ENCODE measurements at places on chromosomes 7 and 10.
A peak's percentile ranks its signal among the peaks of the same experiment; 100 is the strongest.

DNA sequence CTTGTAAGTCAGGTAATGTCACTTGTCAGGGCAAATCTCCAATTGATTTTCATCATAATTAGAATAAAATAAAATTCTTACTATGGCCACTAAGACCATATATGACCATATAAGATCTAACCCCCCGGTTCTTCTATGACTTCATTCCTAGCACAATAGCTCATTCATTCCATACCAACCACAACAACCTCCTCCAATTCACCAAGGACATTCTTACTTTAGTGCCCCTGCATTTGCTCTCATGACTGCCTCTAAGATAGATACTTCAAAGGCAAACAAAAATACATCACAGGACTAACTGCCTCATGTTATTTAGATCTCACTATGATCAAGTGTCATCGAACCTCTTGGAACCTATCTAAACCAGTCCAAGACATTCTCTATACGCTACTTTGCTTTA lies 90.8 kb downstream of the SNX13 start:
- no peaks in the 10 kb centered on the region for H3K27me3 ChIP-seq
- H3K27ac ChIP-seq = no peak overlapping the region
- peaks cover 9% of the 10 kb centered on the region for H3K36me3 ChIP-seq
- no peak for DNase-seq
- H3K4me1 ChIP-seq = no peaks in the 10 kb centered on the region

DNA sequence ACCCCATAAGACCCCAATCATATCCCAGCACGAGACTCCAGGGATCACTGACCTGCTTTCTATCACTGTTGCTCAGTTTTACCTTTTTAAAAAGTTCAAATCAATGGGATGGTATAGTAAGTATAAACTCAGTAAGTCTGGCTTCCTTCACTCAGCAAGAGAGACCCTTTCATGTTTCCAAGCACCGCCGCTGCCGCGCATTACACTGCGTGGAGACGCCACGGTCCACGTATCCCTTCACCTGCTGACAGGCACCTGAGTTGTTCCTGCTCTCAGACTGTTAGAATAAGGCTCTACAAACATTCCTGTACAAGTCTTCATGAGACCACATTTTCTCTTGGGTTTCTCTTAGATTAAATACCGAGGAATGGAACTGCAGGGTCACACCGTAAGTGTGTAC lies 28.3 kb downstream of the MAD1L1 start:
- DNase-seq = no peak
- no peaks in the 10 kb centered on the region for H3K27me3 ChIP-seq
- peaks cover 44% of the 10 kb centered on the region for H3K36me3 ChIP-seq
- H3K27ac ChIP-seq = no peak overlapping the region

DNA sequence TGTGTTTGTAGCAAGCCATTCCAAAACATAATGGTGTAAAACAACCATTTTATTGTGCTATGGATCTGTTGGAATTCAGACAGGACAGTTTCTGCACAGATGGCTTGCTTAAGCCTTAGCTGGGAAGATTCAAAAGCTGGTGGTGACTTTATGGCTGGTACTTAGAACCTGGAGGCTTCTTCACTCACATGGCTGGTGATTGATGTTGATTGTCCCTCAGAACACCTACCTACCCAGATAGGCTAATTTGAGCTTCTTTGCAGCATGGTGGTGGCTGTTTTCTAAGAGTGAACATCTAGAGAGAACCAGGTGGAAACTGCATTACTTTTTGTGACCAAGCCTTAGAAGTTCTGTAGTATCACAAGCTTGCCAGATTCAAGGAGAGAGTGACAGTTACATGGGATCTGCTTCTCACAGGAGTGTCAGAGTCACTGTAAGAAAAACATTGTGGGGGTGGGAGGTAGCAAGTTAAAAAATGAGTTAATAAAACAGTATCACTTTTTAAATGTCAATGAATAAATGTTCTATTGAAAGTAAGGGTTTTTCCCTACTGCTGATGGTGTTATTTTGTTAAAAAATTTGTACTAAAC lies 7.1 kb downstream of the R3HCC1L start:
- no peak overlapping the region for H3K4me3 ChIP-seq
- H3K27me3 ChIP-seq = no peaks in the 10 kb centered on the region
- peaks cover 2% of the 10 kb centered on the region for H3K4me1 ChIP-seq
- H3K27ac ChIP-seq = no peak overlapping the region

- no peaks in the 10 kb centered on the region for H3K4me1 ChIP-seq
- DNase-seq = no peak
- no peak overlapping the region for H3K4me3 ChIP-seq
- peaks cover 9% of the 10 kb centered on the region for H3K36me3 ChIP-seq
- no peak overlapping the region for H3K27ac ChIP-seq
Observed at GRCh38 chr10:13790196-13790595, 203.4 kb downstream of the PRPF18 start.

GRCh38 chr10:60414877-60415585 lies 25.4 kb upstream of the ANK3 start:
- peaks cover 8% of the 10 kb centered on the region for H3K27me3 ChIP-seq
- DNase-seq = peak; percentile 38
- H3K36me3 ChIP-seq = no peaks in the 10 kb centered on the region
- H3K4me3 ChIP-seq = no peak overlapping the region
- H3K4me1 ChIP-seq = peaks cover 2% of the 10 kb centered on the region

GRCh38 chr10:88901984-88902789 lies 22.1 kb downstream of the STAMBPL1 start:
- no peaks in the 10 kb centered on the region for H3K27me3 ChIP-seq
- no peak for DNase-seq
- H3K27ac ChIP-seq = no peak overlapping the region
- peaks cover 3% of the 10 kb centered on the region for H3K36me3 ChIP-seq
- H3K4me1 ChIP-seq = no peaks in the 10 kb centered on the region

GRCh38 chr10:91357497-91357896 lies 52.6 kb upstream of the HECTD2 start:
- no peak overlapping the region for H3K27ac ChIP-seq
- no peak for DNase-seq
- no peaks in the 10 kb centered on the region for H3K4me1 ChIP-seq
- H3K27me3 ChIP-seq = no peaks in the 10 kb centered on the region
- no peaks in the 10 kb centered on the region for H3K36me3 ChIP-seq

GRCh38 chr10:48684792-48685623 lies at the start of gene WDFY4:
WDFY4 (plus strand) TSS chr10:48684873; CDS start chr10:48709733, 24,860 bp downstream.
- no peaks in the 10 kb centered on the region for H3K4me1 ChIP-seq
- H3K36me3 ChIP-seq = no peaks in the 10 kb centered on the region
- H3K27ac ChIP-seq = no peak within 1 kb of the TSS
- no peak within 1 kb of the TSS for H3K4me3 ChIP-seq
- DNase-seq = no peak

GRCh38 chr7:128191136-128191844 lies 49.8 kb upstream of the LEP start:
- no peak overlapping the region for H3K4me3 ChIP-seq
- H3K36me3 ChIP-seq = peaks cover 21% of the 10 kb centered on the region
- 0 out of 2 replicates have a peak, but pooled peaks cover 1% of the 10 kb centered on the region for H3K27me3 ChIP-seq
- DNase-seq = peak; percentile 15
- H3K4me1 ChIP-seq = no peaks in the 10 kb centered on the region

- peaks cover 3% of the 10 kb centered on the region for H3K27me3 ChIP-seq
- no peak overlapping the region for H3K27ac ChIP-seq
- no peaks in the 10 kb centered on the region for H3K36me3 ChIP-seq
Observed at GRCh38 chr7:51314726-51315125, 1.9 kb downstream of the COBL start.

GRCh38 chr7:134365341-134366054 lies 48.8 kb upstream of the SLC35B4 start:
- no peak overlapping the region for H3K27ac ChIP-seq
- H3K4me1 ChIP-seq = no peaks in the 10 kb centered on the region
- H3K36me3 ChIP-seq = no peaks in the 10 kb centered on the region
- H3K27me3 ChIP-seq = no peaks in the 10 kb centered on the region

DNA sequence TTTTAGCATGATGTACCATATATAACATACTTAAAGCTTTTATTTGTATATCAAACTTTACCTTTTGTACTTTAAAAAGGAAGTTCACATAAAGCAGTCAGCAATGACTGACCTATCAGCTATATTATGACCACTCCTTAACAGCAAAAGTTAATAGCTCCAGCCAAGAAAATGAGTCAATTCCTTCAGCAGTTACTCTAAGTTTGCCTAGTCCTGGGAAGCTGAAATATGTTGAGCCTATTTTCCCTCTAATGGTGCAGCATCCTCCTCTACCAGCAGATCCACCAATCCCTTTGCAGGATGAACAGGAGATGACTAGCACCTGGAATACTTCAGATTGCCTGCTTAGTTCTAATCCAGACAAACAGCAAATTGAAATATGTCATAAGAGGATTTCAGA lies 64.2 kb downstream of the CUL2 start:
- DNase-seq = no peak
- no peak overlapping the region for H3K4me3 ChIP-seq
- H3K27ac ChIP-seq = no peak overlapping the region
- no peaks in the 10 kb centered on the region for H3K4me1 ChIP-seq
- peaks cover 42% of the 10 kb centered on the region for H3K36me3 ChIP-seq
- no peaks in the 10 kb centered on the region for H3K27me3 ChIP-seq

GRCh38 chr7:25314094-25314730 lies 85.9 kb upstream of the NPVF start:
- no peak for DNase-seq

DNA sequence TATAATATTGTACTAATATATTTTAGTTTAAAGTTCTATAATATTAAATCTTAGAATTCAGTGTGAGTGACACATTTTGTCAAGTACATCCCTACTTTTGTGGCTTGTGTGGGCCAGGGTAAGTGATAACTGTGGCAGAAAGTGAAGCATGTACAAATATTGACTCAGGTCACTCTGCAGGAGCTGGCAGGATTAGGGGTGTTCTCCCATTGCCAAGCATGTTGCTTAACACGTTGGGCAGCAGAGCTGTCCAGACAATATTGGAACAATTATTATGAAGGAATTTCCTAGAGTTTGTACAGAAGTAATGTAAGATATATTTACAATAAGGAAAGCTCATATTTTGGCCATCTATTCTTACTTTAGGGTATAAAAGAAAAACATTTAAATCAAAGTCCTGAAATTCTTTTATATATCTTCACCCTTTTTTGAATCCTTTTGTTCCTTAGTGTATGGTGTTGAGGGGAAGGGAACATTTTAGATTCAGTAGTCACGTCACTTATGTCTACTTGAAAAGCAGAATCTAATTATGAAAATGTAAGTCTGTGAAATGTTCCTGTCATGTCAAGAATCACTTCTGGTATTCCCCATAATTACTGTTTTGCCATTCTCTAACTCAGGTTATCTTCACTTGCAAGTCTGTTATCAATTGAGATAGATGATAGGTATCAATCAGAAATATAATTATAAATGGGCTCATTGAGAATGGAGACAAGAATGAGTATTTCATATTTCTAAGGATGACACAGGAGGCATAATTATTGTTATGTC lies 4.0 kb downstream of the HDAC9 start:
- no peak for DNase-seq
- H3K4me3 ChIP-seq = no peak overlapping the region
- no peak overlapping the region for H3K27ac ChIP-seq
- no peaks in the 10 kb centered on the region for H3K36me3 ChIP-seq
- no peaks in the 10 kb centered on the region for H3K27me3 ChIP-seq
- no peaks in the 10 kb centered on the region for H3K4me1 ChIP-seq

GRCh38 chr10:660413-660969 lies 29.0 kb downstream of the DIP2C start:
- no peak for DNase-seq
- no peak overlapping the region for H3K27ac ChIP-seq
- no peaks in the 10 kb centered on the region for H3K27me3 ChIP-seq
- H3K4me3 ChIP-seq = no peak overlapping the region
- no peaks in the 10 kb centered on the region for H3K36me3 ChIP-seq
- peaks cover 6% of the 10 kb centered on the region for H3K4me1 ChIP-seq

- H3K36me3 ChIP-seq = peaks cover 60% of the 10 kb centered on the region
- no peak overlapping the region for H3K27ac ChIP-seq
- DNase-seq = no peak
- no peak overlapping the region for H3K4me3 ChIP-seq
- H3K27me3 ChIP-seq = no peaks in the 10 kb centered on the region
Observed at GRCh38 chr7:157255201-157255606, 81.6 kb upstream of the DNAJB6 start.

DNA sequence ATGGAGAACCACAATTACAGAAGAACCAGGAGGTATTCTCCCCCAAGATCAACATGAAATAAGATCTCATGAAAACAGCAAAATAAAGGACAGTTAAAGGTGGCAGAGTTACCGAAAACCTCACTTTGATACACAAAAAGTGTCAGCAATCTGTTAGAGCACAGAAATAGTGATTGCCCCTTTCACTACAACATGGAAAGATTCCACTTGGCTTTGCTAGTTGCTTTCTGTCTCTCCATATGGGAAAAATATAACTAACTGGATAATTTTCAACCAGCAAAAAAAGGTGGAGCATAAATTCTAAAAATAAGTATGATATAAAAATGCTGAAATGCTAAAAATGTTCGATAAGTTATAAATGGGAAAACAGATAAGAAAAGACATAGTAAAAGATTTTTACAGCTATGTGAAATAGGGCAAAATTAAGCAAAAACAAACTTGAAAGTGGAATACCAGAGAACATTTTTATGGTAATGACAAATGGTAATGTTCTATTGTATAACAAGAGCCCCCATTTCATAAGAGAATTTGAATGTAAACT lies 90.2 kb downstream of the GPR85 start:
- DNase-seq = no peak
- no peaks in the 10 kb centered on the region for H3K36me3 ChIP-seq
- H3K27me3 ChIP-seq = no peaks in the 10 kb centered on the region

GRCh38 chr7:120052884-120053382 lies 220.0 kb upstream of the KCND2 start:
- H3K27me3 ChIP-seq = no peaks in the 10 kb centered on the region
- no peak for DNase-seq
- H3K36me3 ChIP-seq = no peaks in the 10 kb centered on the region
- H3K27ac ChIP-seq = no peak overlapping the region
- H3K4me3 ChIP-seq = no peak overlapping the region

DNA sequence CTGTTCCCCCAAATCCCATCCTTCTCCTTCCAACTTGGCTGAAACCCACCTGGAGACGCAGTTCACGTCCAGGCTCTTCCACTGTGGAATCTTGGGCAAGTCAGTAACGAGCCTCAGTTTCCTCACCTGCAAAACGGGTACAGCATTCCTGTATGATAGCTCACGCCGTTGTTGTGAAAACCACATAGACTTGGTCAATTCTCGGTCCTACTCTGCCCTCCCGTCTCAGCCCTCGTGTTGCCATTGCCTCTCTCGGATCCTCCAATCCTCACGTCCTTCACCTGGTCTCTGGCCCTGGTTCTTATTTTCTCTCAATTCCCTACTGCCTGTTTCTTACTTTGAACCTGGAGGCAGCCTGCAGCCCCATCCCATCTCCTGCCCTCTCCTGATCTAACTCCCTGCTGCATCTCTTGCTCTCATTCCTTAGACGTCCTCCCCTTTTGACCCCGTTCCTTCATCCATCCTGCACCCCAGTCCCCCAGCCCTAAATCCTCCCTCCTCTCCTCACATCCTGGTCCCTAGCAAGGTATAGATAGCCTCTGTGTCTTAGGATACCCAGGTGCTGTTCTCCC lies 2.0 kb upstream of the MUC12 start:
- H3K27ac ChIP-seq = no peak overlapping the region
- H3K36me3 ChIP-seq = no peaks in the 10 kb centered on the region
- H3K4me3 ChIP-seq = peak overlapping the region; percentile 82
- peaks cover 5% of the 10 kb centered on the region for H3K4me1 ChIP-seq
